ENCODE measurements at places on chromosomes 6 and 20.

DNA sequence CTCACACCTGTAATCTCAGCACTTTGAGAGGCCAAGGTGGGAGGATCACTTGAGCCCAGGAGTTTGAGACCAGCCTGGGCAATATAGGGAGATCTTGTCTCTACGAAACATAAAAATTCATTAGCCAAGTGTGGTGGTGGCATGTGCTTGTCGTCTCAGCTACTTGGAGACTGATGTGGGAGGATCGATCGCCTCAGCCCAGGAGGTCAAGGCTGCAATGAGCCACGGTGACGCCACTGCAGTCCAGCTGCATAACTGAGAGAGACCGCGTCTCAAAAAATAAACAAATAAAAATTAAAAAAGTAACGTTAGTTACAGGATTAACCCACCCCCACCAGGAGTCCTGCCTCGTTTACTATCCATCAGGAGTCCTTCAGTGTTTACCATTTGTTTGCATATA lies 345.1 kb downstream of the BTBD3 start:
- no peak for DNase-seq

GRCh38 chr6:84866715-84867114 lies 102.3 kb upstream of the TBX18 start:
- DNase-seq: no peak

- no peak for DNase-seq
Observed at GRCh38 chr6:75449630-75450206, 43.9 kb downstream of the FILIP1 start.

GRCh38 chr20:3248167-3248992 lies 9.4 kb upstream of the SLC4A11 start:
- no peak for DNase-seq

- no peak for DNase-seq
Observed at GRCh38 chr6:139820210-139820609, 445.8 kb upstream of the CITED2 start.

DNA sequence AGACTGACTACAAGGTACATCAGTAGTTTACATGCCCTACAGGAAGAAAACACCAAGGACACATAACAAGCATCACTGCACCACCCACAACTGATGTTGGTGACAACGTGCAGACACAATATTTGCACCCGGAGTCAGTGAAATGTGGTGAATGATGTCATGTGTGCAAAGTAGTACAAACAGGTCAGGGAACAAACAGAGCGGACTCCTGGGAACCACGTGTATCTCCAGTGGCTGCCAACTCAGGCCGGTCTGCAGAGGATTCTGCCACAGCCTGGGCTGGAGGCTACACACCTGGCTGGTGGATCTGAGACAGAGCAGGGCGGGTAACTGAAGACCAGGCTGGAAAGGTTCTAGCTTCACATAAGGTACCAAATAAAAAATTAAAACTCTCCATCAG lies 28.2 kb upstream of the RPS6KA2 start:
- DNase-seq: no peak

- DNase-seq: peak; percentile 33
Observed at GRCh38 chr6:111984081-111984480, 69.8 kb upstream of the CCN6 start.

- no peak for DNase-seq
Observed at GRCh38 chr6:3876866-3877265, 27.7 kb downstream of the FAM50B start.

GRCh38 chr6:159104931-159105330 lies 60.1 kb upstream of the TAGAP start:
- no peak for DNase-seq

GRCh38 chr6:107991061-107991460 lies 33.1 kb upstream of the SEC63 start:
- no peak for DNase-seq

DNA sequence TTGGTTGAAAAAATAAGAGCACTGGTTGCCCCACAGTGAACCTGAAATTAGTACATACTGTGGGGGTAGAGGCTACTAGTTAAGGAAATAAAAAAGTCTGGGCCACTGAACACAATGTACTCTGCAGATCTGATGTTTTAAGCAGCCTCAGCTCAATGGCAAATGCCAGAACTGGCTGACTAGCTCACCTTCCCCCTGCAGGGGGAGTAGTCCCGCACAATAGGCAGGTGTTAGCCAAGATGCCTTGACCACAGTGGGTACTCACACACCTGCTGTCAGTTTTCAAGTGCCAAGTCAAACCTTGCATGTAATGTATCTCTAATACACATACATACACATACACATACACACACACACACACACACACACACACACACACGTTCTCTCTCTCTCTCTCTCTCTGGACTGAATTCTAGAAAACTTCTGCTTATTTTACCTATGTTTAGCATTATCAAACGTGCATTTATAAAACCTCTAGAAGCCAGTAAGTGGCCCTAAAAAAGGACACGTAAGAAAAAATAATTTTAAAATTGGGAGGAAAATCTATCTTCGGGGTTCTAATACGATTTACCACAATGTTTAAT lies 36.1 kb downstream of the GMDS start:
- peak; percentile 34 for DNase-seq

GRCh38 chr20:17698384-17698783 lies 1.4 kb upstream of the BANF2 start:
- DNase-seq: no peak

- DNase-seq: no peak
Observed at GRCh38 chr6:106692112-106692818, 62.9 kb downstream of the QRSL1 start.

DNA sequence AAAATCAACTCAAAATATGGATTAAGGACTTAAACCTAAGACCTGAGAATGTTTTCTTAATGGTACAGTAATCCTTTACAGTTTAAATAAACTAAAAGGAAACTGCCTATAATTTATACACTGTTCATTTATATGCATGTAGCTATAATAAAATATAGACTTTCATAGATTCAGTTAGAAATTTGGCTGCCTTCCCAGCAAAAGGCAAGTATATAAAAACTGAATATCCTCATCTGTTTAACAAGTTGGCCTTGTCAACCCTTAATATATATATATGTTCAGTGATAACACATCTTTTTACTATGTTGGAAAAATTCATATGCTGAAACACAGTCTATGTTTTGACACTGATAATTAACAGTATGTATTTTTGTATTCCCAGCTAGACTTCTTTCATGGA lies 123.1 kb downstream of the GRIK2 start:
- no peak for DNase-seq

GRCh38 chr6:53794137-53794719 lies 577 bp upstream of the LRRC1 start:
- DNase-seq: peak; percentile 44

DNA sequence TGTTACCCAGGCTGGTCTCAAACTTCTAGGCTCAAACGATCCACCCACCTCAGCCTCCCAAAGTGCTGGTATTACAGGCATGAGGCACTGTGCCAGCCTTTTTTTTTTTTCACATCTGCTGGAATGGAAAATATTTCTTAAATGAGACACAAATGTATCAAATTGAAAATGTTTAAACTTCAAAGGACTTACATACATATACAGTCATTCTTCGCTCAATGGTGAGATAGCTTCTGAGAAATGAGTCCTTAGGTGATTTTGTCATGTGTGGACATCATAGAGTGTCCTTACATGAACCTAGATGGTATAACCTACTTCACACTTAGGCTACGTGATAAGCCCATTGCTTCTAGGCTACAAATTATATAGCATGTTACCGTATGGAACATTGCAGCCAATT lies 43.1 kb downstream of the MICA start:
- no peak for DNase-seq

- no peak for DNase-seq
Observed at GRCh38 chr20:52481443-52481842, 289.9 kb upstream of the ZFP64 start.

GRCh38 chr6:27687154-27688013 lies 214.5 kb upstream of the ZNF184 start:
- peak; percentile 67 for DNase-seq

GRCh38 chr6:141267420-141267819 lies 865.3 kb upstream of the GJE1 start:
- DNase-seq: no peak

DNA sequence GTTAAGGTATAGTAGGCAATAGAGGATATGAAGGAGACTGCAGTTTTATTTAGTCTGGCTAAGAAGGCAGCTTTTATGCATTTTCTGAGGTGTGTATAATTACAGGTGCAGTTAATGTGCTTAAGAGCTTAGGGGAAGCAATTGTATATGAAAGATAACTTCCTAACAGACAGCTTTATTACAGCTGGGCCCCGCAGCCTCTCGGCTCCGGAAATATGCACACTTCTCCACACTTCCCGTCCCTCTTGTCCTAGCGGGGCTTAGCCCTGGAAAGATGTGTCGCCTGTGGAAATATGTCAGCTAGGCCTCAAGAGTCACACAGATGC lies 178.4 kb upstream of the ARID1B start:
- DNase-seq: no peak

Data from stimulated activated CD4-positive, alpha-beta T cell treated with anti-CD3 and anti-CD28 coated beads, TNF-alpha, amount 100 ng/mL, for 24 hours (primary cell).